Hindlimb muscle (tissue), 1 donor: ENCODE measurements at places on chromosomes 6 and 20.
A peak's percentile ranks its signal among the peaks of the same experiment; 100 is the strongest.

- no peak for DNase-seq
Observed at GRCh38 chr6:124260337-124260736, 456.7 kb downstream of the NKAIN2 start.

- DNase-seq, result no peak
Observed at GRCh38 chr6:13375360-13375878, 47.1 kb upstream of the TBC1D7 start.

GRCh38 chr6:114108119-114109002 lies 137.4 kb upstream of the HDAC2 start:
- peak; percentile 11 for DNase-seq

GRCh38 chr6:53651764-53652401 lies 13.7 kb downstream of the KLHL31 start:
- DNase-seq, result peak; percentile 60

- no peak for DNase-seq
Observed at GRCh38 chr6:161547617-161548016, 273.8 kb upstream of the AGPAT4 start.
